ENCODE measurements at places on chromosomes 11 and 22.

DNA sequence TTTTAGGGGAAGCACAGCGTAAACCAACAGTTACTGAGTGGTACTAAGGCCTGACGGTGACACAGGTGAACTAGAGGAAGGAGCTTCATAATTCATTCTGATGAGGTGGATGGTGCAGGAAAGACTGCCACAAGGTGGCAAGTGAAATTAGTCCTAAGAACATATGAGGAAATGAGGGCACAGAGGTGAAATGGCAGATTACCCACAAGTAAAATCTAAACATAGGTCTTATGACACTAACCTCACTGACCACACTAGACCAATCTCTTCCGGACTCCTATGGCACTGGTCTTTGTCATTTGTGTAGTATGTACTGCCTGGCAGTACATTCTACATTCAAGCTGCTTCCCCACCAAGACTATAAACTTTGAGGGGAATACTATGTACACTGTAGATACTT lies 20.2 kb downstream of the GAB2 start:
- no peak for DNase-seq

DNA sequence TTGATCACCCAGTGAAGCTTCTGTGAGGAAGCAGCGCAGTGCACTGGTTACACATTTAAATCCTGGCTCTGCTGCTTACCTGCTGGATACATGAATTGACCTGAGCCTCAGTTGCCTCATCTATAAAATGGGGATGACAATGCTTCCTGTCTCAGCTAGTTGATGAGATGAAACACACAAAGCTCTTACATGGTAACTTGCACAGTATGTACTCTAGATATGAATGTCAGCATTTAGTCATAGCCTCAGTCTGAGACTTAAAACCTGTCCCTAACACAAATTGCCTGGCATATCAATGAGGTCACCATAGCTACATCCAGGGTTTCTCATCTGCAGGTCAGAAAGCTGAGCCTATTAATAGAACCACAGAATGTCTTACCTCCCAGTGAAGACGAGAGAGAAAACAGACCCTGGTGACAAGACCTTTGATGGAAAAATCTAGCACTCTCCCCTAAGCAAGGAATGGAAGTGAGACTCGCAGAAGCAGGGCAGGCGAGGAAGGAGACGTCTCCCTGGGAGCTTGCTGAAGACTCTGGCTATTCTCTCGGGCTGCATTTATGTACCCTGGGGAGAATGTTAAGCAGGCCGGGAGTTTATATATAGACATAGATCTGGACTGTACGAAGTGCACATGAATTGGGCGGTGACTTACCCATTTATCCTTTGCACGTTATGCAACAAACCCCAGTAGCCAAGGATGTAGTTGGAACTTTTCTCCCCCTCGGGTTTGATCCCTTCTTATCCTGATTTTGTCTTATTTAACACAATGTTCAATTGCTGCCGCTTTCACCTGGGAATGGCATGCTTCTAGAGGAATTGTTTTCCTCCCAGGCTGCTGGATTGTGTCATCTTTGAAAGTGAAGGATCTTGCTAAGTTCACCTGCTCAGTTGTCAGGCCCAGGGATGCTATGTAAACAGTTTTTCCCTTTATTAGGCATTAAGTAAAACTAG lies 18.0 kb downstream of the SDHAF2 start:
- DNase-seq, result no peak

DNA sequence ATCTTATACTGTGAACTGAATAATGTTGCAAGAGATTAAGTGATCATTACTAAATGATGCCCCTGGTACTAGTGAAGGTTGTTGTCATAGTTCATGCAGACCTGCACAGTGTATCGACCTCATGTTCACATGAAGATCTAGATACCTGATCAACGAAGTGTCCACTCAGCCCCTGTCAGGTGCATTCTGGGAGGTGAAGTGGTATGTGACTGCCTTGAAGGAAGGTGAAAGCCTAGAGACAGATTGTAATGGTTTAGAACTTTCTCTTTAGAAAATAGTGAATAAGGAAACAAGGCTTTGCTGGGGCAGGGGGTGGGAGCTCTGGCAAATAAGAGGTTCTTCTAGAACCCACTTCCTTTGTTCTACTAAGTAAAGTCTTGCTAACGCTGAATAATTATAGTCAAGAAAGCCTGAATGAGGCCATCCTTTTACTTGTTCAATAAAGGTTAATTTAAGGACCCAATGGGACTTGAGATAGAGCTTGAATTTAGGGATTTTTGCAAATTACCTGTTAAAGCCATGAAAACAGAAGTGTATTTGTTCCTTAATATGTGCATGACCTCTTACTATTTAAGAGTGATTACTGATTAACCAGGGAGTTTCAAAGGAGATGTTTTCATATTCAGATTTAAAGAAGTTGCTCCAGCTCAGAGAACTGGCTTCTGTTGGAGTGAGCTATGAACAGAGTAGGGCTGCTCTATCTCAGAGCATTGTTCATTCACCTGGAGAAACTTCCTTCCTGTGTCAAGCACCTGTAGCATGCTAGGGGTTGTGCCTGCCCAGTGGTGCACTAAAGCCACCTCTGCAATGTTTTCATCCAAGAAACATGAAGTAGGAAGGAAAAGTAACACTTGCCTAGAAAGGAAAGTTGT lies 45.3 kb downstream of the C22orf31 start:
- no peak for DNase-seq

GRCh38 chr11:58058276-58059006 lies 27.7 kb downstream of the OR6Q1 start:
- no peak for DNase-seq

- DNase-seq, result no peak
These were observed 107.1 kb upstream of the PARVA start for GRCh38 chr11:12270215-12270797.

DNA sequence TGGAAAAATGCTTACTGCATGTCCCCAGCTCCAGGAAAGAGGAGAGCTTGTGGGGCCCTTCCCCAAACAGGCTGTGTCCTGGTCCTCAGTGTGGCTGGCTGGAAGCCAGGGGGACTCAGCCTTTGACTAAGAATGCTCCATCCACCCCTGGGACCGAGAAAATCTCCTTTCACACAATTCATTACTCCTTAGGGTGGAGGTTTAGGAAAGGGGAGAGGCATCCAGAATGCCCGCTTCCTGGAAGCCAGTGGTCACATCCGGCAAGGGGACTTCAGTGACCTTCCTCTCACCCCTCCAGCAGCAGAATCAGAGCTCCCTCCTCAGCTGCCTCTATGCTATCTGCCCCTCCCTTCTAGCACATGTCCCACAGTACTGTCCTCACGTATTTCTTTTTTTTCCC lies 21.9 kb downstream of the ATG16L2 start:
- no peak for DNase-seq

DNA sequence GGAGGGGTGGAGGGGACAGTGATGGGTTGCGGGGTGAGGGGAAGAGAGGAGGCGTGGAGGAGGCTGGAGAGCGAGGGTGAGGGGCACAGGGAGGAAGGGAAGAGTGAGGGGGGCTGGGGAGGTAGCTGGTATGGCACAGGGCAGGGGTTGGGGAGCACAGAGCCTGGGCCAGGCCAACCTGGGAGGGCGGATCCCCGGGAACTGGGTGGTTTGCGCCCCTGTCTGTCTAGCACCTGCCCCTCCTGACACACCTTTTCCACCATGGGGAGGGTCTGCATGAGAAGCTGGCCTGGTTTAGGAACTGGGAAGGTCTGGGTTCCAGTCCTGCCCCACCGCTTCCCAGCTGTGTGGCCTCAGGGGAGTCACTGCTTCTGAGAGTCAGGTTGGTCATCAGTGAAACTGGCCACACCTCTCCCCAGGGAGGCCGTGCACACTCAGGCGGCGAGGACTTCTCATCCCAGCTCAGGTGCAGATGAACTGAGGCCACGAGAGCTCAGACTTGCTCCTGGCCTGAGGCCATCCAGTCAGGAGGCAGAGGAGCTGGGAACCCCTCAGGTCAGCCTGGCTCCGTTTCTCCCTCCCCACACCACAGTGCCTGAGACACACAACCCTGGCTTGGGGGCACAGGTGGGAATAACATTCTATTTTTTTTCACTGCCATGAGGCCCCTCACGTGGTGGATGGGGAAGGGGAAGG lies 95.6 kb downstream of the PHF21B start:
- DNase-seq, result no peak
